Endothelial cell (in vitro differentiated cells): ENCODE measurements at places on chromosomes 12 and 14. TPM values are rescaled to one million over a fixed set of nuclear protein-coding genes. Genes with fewer than 3 reads are reported as not detected.

DNA sequence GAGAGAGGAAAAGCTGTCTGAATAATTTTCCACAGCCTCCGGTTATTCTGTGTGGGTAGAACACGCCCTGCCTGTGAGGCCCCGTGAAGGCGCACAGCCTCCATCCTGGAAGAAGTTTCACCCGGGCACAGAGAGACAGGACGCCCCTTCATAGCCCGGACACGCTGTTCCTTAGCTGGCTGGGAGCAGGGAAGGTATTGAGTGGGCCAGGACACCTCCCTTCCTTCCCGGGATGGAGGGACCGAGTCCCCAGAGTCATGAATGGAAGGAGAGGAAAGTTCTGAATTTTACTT, 135.5 kb downstream of the GCH1 start:
- no peaks in the 10 kb centered on the region for H3K4me1 ChIP-seq
- no peak for DNase-seq
- H3K27me3 ChIP-seq: peaks cover 5% of the 10 kb centered on the region
- no peak overlapping the region for H3K4me3 ChIP-seq
- H3K27ac ChIP-seq: no peak overlapping the region

- peaks cover 17% of the 10 kb centered on the region for H3K4me1 ChIP-seq
- no peaks in the 10 kb centered on the region for H3K36me3 ChIP-seq
- no peak overlapping the region for H3K4me3 ChIP-seq
- H3K27ac ChIP-seq: no peak overlapping the region
- H3K27me3 ChIP-seq: peaks cover 5% of the 10 kb centered on the region
Measured at GRCh38 chr12:57868221-57868620, 21.7 kb upstream of the CTDSP2 start.

DNA sequence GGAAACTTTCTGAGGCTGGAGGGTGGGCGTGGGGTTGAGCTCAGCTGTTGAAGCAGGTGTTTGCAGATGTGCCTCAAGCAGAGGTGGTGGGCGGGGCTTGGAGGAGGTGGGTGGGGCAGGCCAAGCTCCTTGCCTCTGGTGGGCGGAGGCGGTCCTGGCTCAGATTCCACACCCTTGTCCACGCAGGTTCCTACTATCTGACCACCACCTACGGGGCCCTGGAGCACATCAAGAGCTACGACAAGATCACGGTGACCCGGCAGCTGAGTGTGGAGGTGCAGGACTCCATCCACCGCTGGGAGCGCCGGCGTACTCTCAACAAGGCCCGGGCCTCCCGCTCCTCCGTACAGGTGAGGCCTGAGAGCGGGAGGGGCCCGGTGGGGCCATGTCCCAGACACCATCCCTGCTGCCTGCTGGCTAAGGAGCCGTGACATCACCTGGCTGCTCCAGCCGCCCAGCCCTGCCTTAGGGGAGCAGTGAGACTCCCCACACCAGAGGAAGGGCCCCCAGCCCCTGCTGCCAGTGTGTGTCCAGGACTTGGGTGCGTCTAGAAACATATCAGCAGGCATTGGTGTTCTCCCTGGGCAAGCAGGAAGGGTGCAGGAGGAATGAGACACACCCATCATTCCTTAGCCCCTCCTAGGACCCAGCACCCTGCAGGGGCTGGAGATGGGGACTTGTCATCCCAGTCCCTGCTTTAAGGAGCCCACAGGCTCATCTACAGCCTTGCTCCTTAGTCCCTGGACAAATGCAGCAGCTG, 63.4 kb downstream of the LGMN start:
- H3K4me3 ChIP-seq: no peak overlapping the region
- no peak for DNase-seq
- no peak overlapping the region for H3K27ac ChIP-seq
- no peaks in the 10 kb centered on the region for H3K36me3 ChIP-seq

Gene OR6C68
- not detected for total RNA-seq

- H3K36me3 ChIP-seq: no peaks in the 10 kb centered on the region
- no peaks in the 10 kb centered on the region for H3K27me3 ChIP-seq
- no peaks in the 10 kb centered on the region for H3K4me1 ChIP-seq
- H3K27ac ChIP-seq: peak overlapping the region; percentile 28
Measured at GRCh38 chr12:104963757-104964156, 5.7 kb upstream of the SLC41A2 start.

GRCh38 chr14:100900837-100901390, 2.6 kb downstream of the RTL1 start:
- H3K4me1 ChIP-seq: peaks cover 16% of the 10 kb centered on the region
- DNase-seq: peak; percentile 84
- H3K27ac ChIP-seq: no peak overlapping the region
- peak overlapping the region; percentile 75 for H3K4me3 ChIP-seq
- no peaks in the 10 kb centered on the region for H3K36me3 ChIP-seq

Gene LYZ
- total RNA-seq: 3.6 TPM

DNA sequence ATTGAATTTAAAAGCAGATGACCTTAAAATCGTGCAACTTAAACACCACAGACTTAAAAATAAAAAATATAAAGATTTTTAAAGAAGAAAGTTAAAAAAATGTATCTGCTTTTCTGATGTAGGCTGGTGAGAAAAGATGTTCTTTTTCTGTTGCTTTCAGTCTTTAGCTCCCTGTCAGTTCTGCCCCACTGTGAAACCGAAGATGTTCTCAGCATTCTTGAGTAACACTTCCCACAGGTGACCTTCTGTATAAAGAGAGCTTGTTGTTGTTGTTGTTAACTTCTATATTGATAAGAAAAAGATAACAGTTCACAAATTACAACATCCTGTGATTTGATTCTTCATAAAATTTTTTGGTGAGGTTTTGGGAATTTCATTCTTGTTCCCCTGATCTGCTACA, 377.9 kb upstream of the RGS6 start:
- no peak overlapping the region for H3K4me3 ChIP-seq
- no peak overlapping the region for H3K27ac ChIP-seq
- no peak for DNase-seq

GRCh38 chr12:10756194-10756593, 33.1 kb upstream of the YBX3 start:
- DNase-seq: no peak
- no peak overlapping the region for H3K27ac ChIP-seq
- H3K27me3 ChIP-seq: peaks cover 4% of the 10 kb centered on the region
- no peak overlapping the region for H3K4me3 ChIP-seq

DNA sequence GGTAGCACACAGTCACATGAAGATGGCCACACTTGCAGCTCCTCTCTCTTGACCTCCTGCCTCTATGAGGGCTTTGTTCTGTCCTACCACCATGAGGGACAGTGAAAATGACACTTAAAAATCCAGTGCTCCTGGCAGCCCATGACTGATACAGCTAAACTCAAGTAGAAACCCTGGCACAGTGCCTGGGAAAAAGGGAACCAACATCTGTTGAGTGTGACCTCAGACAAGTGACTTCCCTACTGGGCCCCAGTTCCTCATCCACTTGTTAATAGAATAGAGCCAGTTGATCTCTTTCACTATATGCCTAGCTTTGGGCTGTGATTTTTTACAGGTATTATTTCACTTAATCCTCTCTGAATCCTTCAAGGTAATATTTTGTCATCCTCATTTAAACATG, 4.8 kb downstream of the GUCY2C start:
- no peak for DNase-seq
- H3K36me3 ChIP-seq: no peaks in the 10 kb centered on the region
- no peak overlapping the region for H3K27ac ChIP-seq

Gene TEX52
- not detected for total RNA-seq

Gene STYK1
- total RNA-seq: 11.4 TPM

Gene NFKBIA
- 41.9 TPM for total RNA-seq

Gene HOXC10
- 1.9 TPM for total RNA-seq

GRCh38 chr12:92002673-92003382, 142.8 kb downstream of the BTG1 start:
- H3K4me3 ChIP-seq: no peak overlapping the region
- DNase-seq: no peak
- H3K4me1 ChIP-seq: no peaks in the 10 kb centered on the region
- no peak overlapping the region for H3K27ac ChIP-seq

- no peak overlapping the region for H3K4me3 ChIP-seq
- H3K36me3 ChIP-seq: no peaks in the 10 kb centered on the region
- peaks cover 7% of the 10 kb centered on the region for H3K27me3 ChIP-seq
- no peak for DNase-seq
- H3K27ac ChIP-seq: peak overlapping the region; percentile 65
Measured at GRCh38 chr12:1575408-1576401, 18.7 kb downstream of the FBXL14 start.

DNA sequence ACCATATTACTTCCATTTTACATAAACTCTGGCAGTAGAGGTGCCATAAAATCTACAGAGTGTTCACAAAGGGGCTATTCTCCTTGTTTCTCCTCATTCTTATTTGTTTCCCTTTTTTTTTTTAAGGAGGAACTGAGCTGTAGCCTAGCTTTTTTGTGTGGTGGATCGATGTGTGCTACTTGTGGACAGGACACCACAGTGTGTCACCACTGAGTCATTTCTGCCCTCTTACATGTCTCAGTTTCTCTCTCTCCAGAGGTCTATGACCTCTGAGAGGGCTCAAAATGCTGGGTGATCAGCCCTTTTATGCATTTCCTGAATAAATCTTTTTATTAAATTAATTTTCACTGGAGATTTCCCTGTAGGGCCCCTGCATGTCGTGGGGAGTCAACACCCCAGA, 370.2 kb downstream of the ADGRD1 start:
- no peak overlapping the region for H3K4me3 ChIP-seq
- H3K27ac ChIP-seq: no peak overlapping the region
- peaks cover 2% of the 10 kb centered on the region for H3K27me3 ChIP-seq
- no peaks in the 10 kb centered on the region for H3K4me1 ChIP-seq
- peaks cover 18% of the 10 kb centered on the region for H3K36me3 ChIP-seq

DNA sequence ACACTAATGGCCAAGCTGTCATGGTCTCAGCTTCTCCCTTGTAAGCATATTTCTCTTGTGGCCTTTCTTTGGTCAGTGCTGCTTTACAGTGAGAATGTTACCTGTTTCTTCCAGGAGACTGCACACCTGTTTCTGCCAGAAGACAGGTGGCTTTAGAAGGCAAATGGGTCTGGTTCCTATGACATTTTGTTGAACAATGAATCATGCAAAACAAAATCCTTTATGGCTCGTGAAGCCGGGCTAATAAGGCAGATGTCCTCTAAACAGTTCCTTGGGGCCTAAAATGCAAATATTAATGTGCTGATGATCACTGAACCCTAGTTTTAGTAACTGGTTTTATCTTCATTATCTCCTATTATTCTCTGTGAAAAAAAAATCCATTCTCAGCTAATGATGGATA, 927.6 kb downstream of the GALC start:
- peaks cover 9% of the 10 kb centered on the region for H3K4me1 ChIP-seq
- no peak for DNase-seq
- H3K27me3 ChIP-seq: no peaks in the 10 kb centered on the region
- no peak overlapping the region for H3K4me3 ChIP-seq
- no peaks in the 10 kb centered on the region for H3K36me3 ChIP-seq
- no peak overlapping the region for H3K27ac ChIP-seq

Gene DLK1
- 1.3 TPM for total RNA-seq

- H3K27me3 ChIP-seq: no peaks in the 10 kb centered on the region
- no peaks in the 10 kb centered on the region for H3K36me3 ChIP-seq
- DNase-seq: no peak
- H3K4me3 ChIP-seq: no peak overlapping the region
- H3K27ac ChIP-seq: no peak overlapping the region
Measured at GRCh38 chr14:65879248-65880009, 466.9 kb downstream of the FUT8 start.

DNA sequence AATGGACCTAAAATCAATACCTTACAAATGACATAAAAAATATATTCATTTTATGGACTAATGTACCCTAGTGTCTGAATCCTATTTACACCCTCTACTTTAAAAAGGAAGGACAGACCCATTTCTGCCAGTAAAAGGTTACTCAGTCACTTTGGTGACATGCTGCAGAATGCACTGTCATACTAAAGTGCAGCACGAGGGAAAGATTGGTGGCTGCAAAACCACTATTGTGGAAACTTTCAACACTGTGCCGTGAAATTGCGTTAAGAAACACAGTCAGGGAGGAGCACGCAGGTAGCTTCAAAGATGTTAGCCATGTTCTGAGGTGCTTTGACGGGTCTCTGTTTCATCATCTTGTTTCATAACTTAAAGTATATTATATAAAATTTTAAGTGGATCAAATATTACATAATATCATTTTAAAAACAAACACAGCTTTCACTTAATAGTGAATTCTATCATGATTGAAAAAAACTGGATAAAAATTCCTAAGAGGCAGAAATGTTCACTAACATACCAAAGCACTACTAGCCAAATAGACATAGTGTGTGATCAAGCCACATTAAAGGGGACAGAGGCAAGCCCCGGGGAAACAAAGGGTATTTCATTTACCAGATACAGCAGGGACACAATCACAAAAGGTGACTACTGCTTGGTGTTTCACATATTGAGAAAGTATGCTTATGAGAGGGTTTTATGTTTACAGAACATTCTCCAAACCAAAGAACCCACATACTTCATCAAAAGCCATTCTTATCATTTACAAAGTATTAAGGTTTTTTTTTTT, 330.8 kb upstream of the SOX5 start:
- peaks cover 3% of the 10 kb centered on the region for H3K27me3 ChIP-seq
- H3K4me1 ChIP-seq: no peaks in the 10 kb centered on the region
- H3K4me3 ChIP-seq: no peak overlapping the region
- no peak overlapping the region for H3K27ac ChIP-seq
- no peaks in the 10 kb centered on the region for H3K36me3 ChIP-seq

Gene ASCL1
- total RNA-seq: not detected

Gene DAO
- total RNA-seq: 0.41 TPM

- peaks cover 10% of the 10 kb centered on the region for H3K36me3 ChIP-seq
- no peak for DNase-seq
- H3K4me3 ChIP-seq: no peak overlapping the region
- peaks cover 11% of the 10 kb centered on the region for H3K27me3 ChIP-seq
Measured at GRCh38 chr12:116273813-116274550, 3.5 kb downstream of the MED13L start.

DNA sequence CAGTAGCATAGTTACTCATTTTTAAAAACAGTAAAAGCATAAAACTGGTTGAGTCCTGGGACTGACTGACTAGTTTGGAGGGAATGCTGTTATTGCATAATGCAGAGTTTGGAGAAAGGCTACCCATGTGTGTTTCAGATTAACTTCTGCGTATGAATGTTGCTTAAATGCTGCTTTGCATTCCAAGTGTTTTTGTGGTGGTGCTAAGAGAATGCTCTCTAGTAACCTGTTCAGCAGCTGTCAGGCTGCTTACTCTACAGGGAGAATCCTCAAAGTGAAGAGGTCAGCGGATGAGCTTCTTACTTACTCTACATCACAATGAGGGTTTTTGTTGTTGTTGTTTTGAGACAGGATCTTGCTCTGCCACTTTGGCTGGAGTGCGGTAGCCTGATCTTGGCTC, 4.3 kb downstream of the DLST start:
- peaks cover 22% of the 10 kb centered on the region for H3K36me3 ChIP-seq
- H3K4me3 ChIP-seq: peak overlapping the region; percentile 65
- no peak overlapping the region for H3K27ac ChIP-seq
- H3K4me1 ChIP-seq: peaks cover 39% of the 10 kb centered on the region
- peaks cover 13% of the 10 kb centered on the region for H3K27me3 ChIP-seq
